Thymus (tissue), 14 donors: ENCODE measurements at places on chromosomes 7 and 10.

GRCh38 chr10:63758080-63758479 is 236.9 kb downstream of the REEP3 start:
- no peaks in the 10 kb centered on the region for H3K27me3 ChIP-seq
- H3K4me1 ChIP-seq: no peaks in the 10 kb centered on the region
- H3K4me3 ChIP-seq: no peak overlapping the region
- no peaks in the 10 kb centered on the region for H3K36me3 ChIP-seq

- H3K36me3 ChIP-seq: no peaks in the 10 kb centered on the region
- no peak overlapping the region for H3K4me3 ChIP-seq
- peaks cover 2% of the 10 kb centered on the region for H3K4me1 ChIP-seq
- DNase-seq: no peak
- H3K27ac ChIP-seq: no peak overlapping the region
Observed at GRCh38 chr7:117012284-117012683, 59.0 kb downstream of the ST7 start.

- H3K4me3 ChIP-seq: no peak overlapping the region
- no peak overlapping the region for H3K27ac ChIP-seq
- no peaks in the 10 kb centered on the region for H3K4me1 ChIP-seq
- no peaks in the 10 kb centered on the region for H3K36me3 ChIP-seq
- H3K27me3 ChIP-seq: no peaks in the 10 kb centered on the region
- no peak for DNase-seq
Observed at GRCh38 chr10:33237736-33238624, 96.5 kb downstream of the NRP1 start.

- H3K4me3 ChIP-seq: no peak overlapping the region
- DNase-seq: no peak
- H3K27me3 ChIP-seq: no peaks in the 10 kb centered on the region
- no peak overlapping the region for H3K27ac ChIP-seq
- H3K4me1 ChIP-seq: no peaks in the 10 kb centered on the region
- no peaks in the 10 kb centered on the region for H3K36me3 ChIP-seq
Observed at GRCh38 chr7:10584886-10585285, 388.8 kb upstream of the PHF14 start.

DNA sequence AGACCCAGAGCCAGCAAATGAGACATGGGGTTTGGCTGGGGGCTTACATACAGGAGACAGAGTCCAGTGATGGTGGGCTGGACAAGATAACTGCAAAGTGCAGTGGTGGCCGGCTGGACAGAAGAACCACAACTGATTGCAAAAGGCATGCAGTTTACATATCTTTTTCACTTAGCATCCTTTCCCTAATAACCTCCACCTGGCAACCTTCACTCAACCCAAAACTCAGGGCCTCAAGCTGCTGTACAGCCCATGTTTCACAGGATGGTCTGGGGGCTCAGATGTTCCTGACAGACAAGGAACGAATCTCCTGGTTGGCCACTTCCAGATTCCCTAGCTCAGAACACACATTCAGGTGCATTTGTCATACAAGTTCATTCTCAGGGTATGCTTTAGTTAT is 7.8 kb upstream of the PDCD4 start:
- H3K36me3 ChIP-seq: no peaks in the 10 kb centered on the region
- DNase-seq: no peak
- no peaks in the 10 kb centered on the region for H3K27me3 ChIP-seq
- peak overlapping the region; percentile 94 for H3K27ac ChIP-seq

DNA sequence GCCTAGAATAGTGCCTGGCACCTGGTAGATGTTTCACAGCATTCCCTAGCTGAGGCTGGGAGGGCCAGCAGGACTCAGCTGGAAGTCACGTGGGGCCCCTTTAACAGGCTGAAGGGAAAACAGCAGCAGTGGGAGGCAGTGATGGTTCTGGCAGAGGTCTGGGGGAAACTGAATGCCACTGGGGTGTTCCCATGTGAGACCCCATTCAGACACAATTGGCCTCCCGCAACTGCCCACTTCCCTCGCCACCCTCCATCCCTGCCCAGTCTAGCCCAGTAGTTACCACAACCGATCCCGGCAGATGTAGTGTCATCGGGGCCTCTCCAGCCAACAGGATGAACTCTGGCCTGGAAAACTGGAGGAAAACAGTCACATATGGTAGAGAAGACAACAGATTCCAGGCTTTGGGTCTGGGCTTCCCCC is 38.3 kb downstream of the FRMPD2 start:
- DNase-seq: no peak
- H3K4me3 ChIP-seq: no peak overlapping the region
- H3K4me1 ChIP-seq: peaks cover 2% of the 10 kb centered on the region
- H3K27ac ChIP-seq: no peak overlapping the region
- no peaks in the 10 kb centered on the region for H3K36me3 ChIP-seq
- H3K27me3 ChIP-seq: no peaks in the 10 kb centered on the region

DNA sequence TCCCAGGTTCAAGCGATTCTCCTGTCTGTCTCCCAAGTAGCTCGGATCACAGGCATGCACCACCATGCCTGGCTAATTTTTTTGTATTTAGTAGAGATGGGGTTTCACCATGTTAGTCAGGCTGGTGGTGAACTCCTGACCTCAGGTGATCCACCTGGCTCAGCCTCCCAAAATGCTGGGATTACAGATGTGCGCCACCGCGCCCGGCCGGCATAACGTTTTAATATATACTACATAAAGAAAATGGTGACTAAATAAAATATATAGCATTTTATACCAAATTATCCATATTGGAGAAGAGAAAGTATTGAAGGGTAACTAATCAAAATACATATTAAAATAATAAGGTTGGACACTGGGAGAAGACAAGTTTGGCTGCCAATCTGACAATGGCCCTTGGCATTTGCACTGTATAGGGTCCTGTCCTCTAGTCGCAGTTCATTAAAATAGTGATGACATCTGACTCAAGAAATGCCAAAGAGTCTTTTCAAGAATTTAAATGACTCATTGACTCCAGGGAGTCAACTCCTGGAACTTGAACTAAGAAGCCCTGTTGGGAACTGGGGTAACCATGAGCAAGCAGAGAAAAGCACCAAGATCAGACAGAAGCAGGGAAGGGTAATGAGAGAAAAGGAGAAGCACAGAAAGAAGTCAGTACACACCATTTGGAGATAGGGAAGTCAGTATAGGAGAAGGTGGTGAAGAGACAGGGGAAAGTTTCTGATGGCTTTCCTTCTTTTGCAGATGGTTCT is 91.1 kb downstream of the CH25H start:
- H3K36me3 ChIP-seq: no peaks in the 10 kb centered on the region
- no peak for DNase-seq
- no peak overlapping the region for H3K4me3 ChIP-seq
- no peaks in the 10 kb centered on the region for H3K4me1 ChIP-seq
- no peaks in the 10 kb centered on the region for H3K27me3 ChIP-seq

DNA sequence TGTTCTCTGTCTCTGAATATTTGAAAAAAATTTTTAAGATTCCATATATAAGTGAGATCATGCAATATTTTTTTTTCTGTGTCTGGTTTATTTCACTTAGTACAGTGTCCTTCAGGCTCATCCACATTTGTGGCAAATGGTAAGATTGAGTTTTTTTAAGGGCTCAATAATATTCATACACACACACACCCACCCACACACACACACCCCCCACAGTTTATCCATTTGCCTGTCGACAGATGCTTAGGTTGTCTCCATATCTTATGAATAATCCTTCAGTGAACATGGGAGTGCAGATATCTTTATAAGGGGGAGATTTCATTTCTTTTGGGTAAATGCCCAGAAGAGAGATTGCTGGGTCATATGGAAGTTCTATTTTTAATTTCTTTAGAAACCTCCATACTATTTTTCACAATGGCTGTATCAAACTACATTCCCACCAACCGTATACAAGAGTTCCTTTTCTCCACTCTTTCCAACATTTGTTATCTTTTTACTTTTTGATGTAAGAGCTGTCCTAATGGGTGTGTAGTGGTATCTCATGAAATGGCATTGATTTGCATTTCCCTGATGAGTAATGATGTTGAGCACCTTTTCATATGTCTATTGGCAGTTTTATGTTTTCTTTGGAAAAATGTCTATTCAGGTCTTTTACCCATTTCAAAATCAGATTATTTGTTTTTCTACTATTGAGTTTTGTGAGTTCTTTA is 35.0 kb downstream of the AUTS2 start:
- no peak overlapping the region for H3K4me3 ChIP-seq
- no peak for DNase-seq
- H3K36me3 ChIP-seq: no peaks in the 10 kb centered on the region
- no peaks in the 10 kb centered on the region for H3K4me1 ChIP-seq
- H3K27ac ChIP-seq: no peak overlapping the region

DNA sequence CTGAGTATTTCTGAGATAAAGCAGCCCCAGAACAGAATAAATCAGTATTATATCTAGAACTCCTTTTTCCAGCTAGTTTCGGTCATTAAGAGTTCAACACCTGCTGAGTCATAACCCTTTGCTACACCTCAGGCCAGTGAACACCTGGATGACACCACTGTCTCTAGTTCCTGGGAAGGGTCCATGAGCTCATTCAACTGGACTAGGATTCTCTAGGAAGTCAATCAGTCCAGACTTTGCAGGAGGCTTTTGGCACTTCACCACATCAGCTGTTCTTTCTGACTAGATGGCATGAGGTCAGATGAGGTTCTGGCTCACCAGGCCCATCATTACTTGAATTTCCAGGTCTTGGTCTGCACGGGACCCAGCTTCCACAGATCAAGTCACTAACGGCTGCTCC is 11.7 kb downstream of the SLC39A12 start:
- H3K4me3 ChIP-seq: no peak overlapping the region
- DNase-seq: no peak
- no peaks in the 10 kb centered on the region for H3K36me3 ChIP-seq

GRCh38 chr10:32271617-32272016 is 75.3 kb downstream of the EPC1 start:
- no peak for DNase-seq
- H3K4me3 ChIP-seq: no peak overlapping the region
- H3K27me3 ChIP-seq: no peaks in the 10 kb centered on the region
- H3K27ac ChIP-seq: no peak overlapping the region
- peaks cover 40% of the 10 kb centered on the region for H3K36me3 ChIP-seq

GRCh38 chr7:139560678-139561077 is 37.2 kb downstream of the CLEC2L start:
- H3K36me3 ChIP-seq: no peaks in the 10 kb centered on the region
- no peak overlapping the region for H3K27ac ChIP-seq
- peaks cover 3% of the 10 kb centered on the region for H3K4me1 ChIP-seq
- DNase-seq: no peak
- no peaks in the 10 kb centered on the region for H3K27me3 ChIP-seq
- H3K4me3 ChIP-seq: no peak overlapping the region

DNA sequence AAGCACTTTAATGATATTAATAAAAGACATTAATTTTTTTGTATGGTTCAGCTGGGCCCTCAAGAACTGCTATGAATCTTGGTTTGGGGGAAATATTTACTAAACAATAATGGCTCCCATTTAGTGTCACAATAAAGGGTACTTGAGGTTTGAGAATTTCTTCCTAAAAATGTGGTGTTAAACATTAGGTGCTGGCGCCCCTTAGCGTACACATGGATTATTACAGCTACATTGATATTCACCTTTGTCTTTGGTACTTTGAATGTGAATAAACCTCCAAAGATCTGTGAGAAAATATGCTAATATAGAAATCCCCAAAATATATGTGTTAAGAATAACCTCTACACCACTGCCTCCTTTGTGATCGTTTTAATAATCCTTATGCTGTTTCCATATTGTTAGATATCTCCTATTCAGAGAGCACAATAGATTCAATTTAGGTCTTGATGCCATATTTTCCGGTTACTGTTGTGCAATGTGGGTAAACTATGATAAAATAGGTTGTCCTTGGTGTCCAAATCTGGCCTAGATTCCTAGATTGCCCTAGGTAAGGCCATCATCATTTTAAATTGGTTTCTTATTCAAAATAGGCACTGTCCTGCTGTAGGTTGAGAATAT is 161.8 kb upstream of the CACNA2D1 start:
- H3K36me3 ChIP-seq: no peaks in the 10 kb centered on the region
- no peak overlapping the region for H3K27ac ChIP-seq
- no peaks in the 10 kb centered on the region for H3K27me3 ChIP-seq
- H3K4me3 ChIP-seq: no peak overlapping the region

GRCh38 chr7:80039251-80039884 is 95.3 kb upstream of the GNAI1 start:
- no peaks in the 10 kb centered on the region for H3K27me3 ChIP-seq
- H3K4me1 ChIP-seq: no peaks in the 10 kb centered on the region
- DNase-seq: no peak
- no peak overlapping the region for H3K4me3 ChIP-seq
- H3K36me3 ChIP-seq: no peaks in the 10 kb centered on the region
- H3K27ac ChIP-seq: no peak overlapping the region

DNA sequence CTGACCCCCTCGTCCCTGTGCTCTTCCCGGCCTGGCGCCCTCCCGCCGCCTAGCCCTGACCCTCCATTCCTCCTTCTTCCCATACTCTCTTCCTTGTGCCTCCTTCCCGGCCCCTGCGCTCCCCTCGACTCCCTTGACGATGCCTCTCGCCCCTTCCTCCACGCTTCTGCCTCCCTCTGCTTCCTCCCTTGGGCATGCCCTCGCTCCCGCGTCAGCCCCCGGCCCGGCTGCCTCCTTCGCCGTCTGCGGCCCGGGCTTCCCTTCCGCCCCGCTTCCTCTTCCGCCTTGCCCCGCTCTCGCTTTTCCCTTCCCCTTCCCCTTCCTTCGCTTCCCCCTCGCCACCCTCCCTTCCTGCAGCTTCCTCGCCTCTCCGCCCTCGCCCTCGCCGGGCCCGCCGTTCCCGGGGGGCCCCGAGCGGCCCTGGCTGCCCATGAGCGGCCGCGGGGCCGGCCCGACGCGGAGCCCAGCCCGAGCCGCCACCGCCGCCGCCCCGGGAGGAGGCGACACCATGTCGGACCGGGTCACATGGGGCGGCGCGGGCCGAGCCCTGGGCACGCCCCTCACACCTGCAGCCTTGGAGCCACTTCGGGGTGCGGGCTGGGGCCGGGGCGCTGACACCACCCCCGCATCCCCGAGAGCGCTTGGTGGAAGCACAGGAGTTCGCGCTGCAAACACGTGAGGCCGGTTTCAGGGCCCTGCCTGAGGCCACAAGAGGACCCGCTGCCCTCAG is at the start of gene FBXW4:
Gene FBXW4, minus strand, starts transcription at position 497 of the 730 bp plus-strand sequence. Its CDS starts 65 bp downstream, at position 432.
- peak within 1 kb of the TSS; percentile 77 for H3K4me3 ChIP-seq
- peak; percentile 44 for DNase-seq
- H3K36me3 ChIP-seq: no peaks in the 10 kb centered on the region
- peaks cover 7% of the 10 kb centered on the region for H3K4me1 ChIP-seq

- H3K4me3 ChIP-seq: no peak overlapping the region
- peaks cover 23% of the 10 kb centered on the region for H3K27me3 ChIP-seq
- DNase-seq: no peak
- H3K27ac ChIP-seq: no peak overlapping the region
- no peaks in the 10 kb centered on the region for H3K4me1 ChIP-seq
- no peaks in the 10 kb centered on the region for H3K36me3 ChIP-seq
Observed at GRCh38 chr10:86258941-86259340, 107.7 kb downstream of the GRID1 start.

GRCh38 chr7:2863461-2864066 is 19.5 kb upstream of the GNA12 start:
- peaks cover 6% of the 10 kb centered on the region for H3K4me1 ChIP-seq
- no peak overlapping the region for H3K4me3 ChIP-seq
- peak overlapping the region; percentile 69 for H3K27ac ChIP-seq
- DNase-seq: no peak

- H3K4me3 ChIP-seq: no peak overlapping the region
- H3K4me1 ChIP-seq: peaks cover 6% of the 10 kb centered on the region
- no peaks in the 10 kb centered on the region for H3K36me3 ChIP-seq
- peaks cover 16% of the 10 kb centered on the region for H3K27me3 ChIP-seq
- no peak for DNase-seq
- H3K27ac ChIP-seq: no peak overlapping the region
Observed at GRCh38 chr10:133264461-133264860, 12.2 kb downstream of the ADAM8 start.
